ENCODE measurements at places on chromosomes 2 and 18.

DNA sequence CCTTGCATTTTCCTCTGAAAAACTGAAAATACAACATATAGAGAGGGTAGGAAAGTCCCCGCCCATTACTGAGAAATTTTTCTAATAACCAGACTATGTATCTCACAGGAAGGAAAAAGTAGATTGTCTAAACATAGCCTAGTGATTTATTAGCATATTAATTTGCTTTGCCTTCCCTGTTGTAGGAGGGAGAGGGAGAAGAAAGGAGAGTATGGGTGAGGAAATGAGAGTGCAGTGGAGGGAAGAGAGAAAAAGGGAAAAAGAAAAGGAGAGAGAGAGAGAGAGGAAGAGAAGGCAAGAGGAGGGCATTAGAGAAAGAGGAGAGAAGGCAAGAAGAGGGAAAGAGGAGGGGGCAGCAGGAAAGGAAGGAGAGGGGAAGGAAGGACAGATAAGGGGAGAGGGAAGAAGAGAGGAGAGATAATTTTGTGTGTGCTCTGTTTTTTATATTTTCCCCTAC lies 3.6 kb upstream of the KYNU start:
- DNase-seq, result no peak

GRCh38 chr2:178810422-178810821 lies 3.2 kb upstream of the TTN start:
- no peak for DNase-seq

DNA sequence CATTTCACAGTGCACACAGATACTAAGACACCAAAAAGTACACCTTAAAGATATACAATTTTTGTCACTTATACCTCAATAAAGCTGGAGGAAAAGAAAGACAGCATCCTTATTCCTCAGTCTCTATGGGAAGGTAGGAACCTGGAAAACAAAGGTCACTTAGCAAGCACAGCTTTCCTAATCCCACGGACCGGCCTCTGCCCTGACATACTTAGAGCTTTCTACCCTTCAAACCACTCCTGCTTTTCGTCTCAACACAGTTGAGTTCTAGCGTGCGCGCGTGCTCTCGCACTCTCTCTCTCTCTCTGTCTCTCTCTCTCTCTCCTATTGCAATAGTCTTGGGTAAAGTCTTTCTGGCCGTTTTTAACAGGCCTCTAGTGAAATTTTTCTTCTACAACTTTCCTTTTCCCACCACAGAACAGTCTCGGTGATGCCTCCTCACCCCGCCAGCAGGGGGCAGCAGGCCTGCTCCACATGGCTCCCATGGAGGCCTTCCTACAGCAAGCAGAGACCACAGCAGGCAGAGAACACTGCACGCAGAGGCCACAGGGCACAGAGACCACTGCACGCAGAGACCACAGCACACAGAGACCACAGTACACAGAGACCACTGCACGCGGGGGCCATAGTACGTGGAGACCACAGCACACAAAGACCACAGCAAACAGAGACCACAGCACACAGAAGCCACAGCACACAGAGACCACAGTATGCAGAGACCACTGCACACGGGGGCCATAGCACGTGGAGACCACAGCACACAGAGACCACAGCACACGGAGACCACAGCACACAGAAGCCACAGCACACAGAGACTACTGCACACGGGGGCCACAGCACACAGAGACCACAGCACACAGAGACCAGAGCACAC lies 106.9 kb downstream of the FBXO15 start:
- peak; percentile 54 for DNase-seq

DNA sequence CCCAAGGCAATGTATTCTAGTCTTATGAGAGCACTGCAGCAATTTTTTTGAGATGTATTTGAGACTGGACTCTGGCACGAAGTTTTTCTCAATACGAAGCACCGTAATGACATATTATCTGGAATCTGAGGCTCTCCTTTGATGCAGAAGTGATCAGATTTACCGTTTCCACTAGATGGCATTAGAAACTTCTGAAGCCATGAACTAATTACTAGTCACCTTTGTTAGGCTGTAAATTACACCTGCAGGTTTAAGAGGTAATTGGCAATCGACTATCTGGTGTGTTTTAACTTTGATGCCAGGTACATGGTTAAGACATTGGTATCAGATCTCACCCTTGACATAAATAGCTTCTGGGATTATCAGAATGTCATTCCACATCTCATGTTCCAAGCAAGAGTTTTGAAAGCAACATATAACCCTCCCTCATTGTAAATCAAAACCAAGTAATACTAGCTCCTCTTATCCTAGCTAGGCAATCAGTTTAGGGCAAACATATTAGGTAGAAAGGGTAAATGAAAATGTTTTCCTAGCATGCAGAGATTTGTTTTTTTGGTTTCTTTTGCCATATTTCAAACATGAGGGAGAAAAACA lies 254.6 kb upstream of the SPRED2 start:
- DNase-seq, result no peak

- DNase-seq, result no peak
These were observed 84.1 kb upstream of the ACKR3 start for GRCh38 chr2:236485519-236485918.
